ENCODE measurements at places on chromosomes 6 and 20.

- DNase-seq: no peak
These were observed 56.3 kb downstream of the RGS17 start for GRCh38 chr6:153074761-153075160.

- DNase-seq: no peak
These were observed 661 bp upstream of the PPP1R14C start for GRCh38 chr6:150142097-150142669.

- no peak for DNase-seq
These were observed 291.3 kb downstream of the OGFRL1 start for GRCh38 chr6:71579902-71580301.

DNA sequence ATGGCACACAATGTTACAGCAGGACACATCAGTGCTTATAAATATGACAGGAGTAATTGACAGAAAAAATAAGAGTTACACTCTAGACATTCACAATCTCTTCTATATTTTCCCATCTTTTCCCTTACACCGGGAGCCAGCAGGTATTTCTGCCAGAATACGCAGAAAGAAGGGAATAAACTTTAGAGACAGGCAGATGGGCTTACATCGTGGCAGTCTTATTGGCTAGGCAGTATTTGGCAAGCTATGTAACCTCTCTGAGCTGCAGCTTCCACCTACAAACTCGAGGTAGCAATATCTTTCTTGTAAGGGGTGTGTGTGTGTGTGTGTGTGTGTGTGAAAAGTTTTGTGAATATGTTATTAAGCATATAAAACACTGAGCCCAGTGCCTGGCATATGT is 33.0 kb upstream of the TSHZ2 start:
- no peak for DNase-seq

- DNase-seq: no peak
These were observed 5.9 kb downstream of the CNBD2 start for GRCh38 chr20:35974256-35974655.

- DNase-seq: no peak
These were observed 2.7 kb downstream of the CALHM5 start for GRCh38 chr6:116514111-116514510.

DNA sequence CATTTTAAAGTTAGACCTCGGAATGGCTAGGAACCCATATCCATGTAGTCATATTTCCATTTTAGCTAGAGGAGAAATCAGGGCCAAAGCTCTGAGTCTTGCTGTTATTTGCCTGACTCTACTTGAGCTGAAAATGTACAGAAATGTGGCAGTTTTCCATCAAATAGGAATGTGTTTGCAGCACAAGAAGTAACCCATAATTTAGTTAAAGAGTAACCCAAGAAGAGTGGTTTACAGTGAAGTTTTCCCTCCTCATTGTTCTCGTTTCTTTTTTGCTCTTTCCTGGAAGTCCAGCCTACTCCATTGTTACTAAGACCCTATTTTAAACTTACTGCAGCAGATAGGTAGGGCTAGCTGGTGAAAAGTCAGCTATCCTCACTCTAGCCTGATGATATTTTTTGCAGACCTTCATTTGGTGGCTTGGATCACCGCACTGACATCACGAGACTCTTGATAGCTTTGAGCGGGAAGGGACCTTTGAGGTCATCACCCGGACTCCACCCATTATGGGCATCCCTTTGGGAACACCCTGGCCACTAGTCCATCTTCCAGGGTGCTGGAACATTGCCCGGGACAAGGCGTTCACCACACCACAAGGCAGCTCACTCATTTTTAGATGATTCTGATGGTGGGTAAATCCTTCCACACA is 28.0 kb upstream of the ADGRF5 start:
- no peak for DNase-seq

- DNase-seq: no peak
These were observed 10.2 kb downstream of the LAMA4 start for GRCh38 chr6:112243861-112244827.

DNA sequence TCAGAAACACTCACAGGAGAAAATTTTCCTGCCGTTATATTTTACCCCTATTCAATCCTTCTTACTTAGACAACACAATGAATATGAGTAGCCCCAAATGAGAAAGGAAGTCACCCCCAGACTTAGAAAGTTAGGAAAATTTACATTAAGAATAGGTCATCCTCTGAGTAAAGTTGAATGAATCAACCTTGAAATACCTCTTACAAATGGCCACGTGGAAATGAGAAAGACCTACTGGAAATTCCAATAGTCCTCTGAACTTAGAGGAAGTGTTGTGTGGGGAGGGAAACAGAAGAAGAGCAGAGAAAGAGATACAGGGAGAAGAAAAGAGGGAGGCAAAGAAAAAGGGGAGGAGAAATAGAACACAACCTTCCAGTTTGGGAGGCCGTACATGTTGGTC is 43.7 kb downstream of the PHACTR1 start:
- DNase-seq: no peak

- no peak for DNase-seq
These were observed 683 bp upstream of the GCNT2 start for GRCh38 chr6:10520468-10520867.

DNA sequence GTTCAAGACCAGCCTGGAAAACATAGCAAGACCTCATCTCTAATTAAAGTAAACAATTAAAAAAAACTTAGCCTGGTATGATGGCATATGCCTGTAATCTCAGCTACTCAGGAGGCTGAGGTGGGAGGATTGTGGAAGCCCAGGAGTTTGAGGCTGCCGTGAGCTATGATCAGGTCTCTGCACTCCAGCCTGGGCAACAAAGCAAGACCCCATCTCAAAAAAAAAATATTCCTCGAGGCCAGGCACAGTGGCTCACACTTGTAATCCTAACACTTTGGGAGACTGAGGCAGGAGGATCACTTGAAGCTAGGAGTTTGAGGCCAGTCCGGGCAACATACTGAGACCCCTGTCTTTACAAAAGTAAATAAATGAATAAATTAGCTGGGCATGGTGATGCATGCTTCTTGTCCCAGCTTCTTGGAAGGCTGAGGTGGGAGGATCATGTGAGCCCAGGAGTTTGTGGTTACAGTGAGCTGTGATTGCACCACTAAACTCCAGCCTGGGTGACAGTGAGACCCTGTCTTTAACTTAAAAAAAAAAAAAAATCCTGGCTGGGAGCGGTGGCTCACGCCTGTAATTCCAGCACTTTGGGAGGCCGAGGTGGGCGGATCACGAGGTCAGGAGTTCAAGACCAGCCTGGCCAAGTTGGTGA is 9.3 kb upstream of the C2 start:
- no peak for DNase-seq

DNA sequence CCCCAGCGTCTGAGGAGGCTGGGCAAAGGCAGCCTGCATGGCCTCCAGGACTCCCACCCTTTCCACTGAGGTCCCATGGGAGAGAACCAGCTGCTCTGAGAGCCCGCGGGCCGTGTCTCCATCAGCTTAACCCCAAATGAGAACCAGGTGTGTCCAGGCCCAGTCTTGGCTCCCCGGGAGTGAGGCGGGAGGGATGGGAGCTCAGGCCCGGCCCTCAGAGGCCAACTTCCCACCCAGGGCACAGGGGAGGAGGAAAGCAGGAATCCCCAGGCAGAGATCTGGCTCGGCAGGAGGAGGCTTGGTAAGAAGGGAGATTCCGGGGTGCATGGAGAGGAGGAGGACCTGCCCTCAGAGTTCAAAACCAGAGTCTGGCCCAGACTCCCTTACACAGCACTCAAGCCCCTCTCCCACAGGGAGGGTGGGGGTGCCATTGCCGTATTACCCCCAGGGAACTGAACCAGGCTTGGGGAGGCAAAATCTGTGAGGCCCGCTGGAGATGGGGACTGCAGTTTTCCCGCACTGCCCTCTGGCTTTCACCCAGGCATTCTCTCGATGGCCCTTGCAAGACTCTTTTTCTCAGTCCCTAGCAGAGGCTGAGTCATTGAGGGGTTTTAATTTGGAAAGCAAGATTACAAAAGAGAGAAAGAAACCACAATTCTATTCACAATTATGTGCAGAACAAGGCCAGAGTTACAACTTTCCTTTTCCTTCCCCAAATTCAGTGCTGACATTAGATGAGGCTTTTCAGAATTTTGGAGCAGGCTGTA is 17.1 kb downstream of the FOXF2 start:
- DNase-seq: no peak

DNA sequence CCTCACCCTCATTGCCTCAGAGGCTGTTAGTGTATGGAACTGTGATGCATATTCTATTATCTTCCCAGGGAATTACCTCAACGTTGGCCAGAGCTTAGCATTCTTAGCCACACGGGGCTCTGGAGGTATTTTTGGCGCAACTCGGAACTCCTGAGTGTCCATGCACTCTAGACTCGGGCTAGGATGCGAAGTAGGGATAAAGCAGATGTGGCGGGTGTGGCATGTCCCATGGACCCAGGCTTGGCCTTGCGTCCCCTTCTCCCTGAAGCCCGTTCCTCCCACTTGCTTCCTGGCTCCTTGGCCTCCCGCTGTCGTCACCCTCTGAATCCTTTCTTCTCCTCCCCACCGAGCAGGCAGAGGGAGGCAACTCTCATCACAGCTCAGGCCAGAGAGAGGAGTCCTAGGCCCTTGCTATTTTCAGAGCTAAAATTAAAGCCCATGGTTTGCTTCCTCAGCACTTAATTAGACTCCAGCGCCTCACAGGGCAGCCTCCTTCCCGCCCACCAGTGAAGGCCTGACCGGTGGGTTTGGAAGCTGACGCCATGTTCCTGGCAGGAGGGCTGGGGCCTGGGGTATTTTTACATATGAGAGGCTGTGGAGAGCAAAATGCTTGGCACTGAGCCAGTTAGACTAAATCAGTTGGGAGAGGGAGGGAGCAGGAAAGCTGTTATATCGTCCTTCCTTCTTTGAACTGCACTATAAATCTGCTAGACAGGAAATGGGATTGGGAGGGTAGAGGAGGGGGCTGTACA is 138.7 kb downstream of the FOXO3 start:
- no peak for DNase-seq

DNA sequence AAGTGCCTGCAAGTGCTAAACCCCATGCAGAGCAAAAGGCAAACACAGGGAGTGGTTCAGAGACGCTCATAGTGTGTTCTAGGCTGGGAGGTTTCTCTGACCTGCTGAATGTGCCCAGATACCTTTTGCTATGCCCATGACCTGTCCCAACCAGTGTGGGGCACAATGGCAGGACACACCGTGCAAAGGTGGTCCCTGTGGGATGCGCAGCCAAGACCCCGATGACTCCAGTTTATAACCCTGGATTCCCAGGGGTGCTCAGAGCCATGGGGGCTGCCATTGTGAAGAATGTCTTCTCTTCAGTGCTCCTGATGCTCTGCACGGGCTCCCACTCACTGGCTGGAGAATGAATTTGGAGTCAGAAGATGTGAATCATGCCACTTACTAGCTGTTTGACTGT is 2.2 kb upstream of the NINL start:
- no peak for DNase-seq

GRCh38 chr6:73742433-73742832 is 46.4 kb downstream of the CD109 start:
- no peak for DNase-seq

GRCh38 chr6:120774275-120774674 is 560.0 kb downstream of the TBC1D32 start:
- no peak for DNase-seq

- no peak for DNase-seq
These were observed 88.3 kb upstream of the COL21A1 start for GRCh38 chr6:56335726-56336125.

DNA sequence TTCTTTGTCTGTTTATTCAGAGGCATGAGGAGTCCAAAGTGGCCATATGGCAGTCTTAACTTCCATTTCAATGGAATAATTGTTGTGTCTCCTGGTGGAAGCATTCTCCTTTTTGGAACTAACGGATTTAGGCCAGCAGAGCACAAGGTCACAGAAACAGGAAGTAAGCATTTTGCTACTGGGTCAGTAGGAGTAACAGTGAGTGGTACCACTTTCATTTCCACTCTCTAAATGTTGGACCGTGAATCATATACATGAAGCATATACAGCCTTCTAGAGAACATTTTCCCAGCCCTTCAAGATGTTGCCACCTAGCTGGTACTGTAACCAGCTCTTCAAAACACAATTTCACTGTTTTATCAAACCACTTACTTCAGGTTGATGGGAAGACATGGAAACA is 182.8 kb downstream of the EYS start:
- no peak for DNase-seq

DNA sequence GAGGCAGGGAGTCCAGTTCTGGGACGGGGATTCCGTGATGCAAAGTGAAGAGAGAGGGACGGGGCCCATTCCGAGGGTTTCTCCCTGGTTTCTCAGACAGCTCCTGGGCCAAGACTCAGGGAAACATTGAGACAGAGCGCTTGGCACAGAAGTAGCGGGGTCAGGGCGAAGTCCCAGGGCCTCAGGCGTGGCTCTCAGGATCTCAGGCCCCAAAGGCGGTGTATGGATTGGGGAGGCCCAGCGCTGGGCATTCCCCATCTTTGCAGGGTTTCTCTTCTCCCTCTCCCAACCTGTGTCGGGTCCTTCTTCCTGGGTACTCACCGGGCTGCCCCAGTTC is 35.9 kb upstream of the HLA-G start:
- no peak for DNase-seq

DNA sequence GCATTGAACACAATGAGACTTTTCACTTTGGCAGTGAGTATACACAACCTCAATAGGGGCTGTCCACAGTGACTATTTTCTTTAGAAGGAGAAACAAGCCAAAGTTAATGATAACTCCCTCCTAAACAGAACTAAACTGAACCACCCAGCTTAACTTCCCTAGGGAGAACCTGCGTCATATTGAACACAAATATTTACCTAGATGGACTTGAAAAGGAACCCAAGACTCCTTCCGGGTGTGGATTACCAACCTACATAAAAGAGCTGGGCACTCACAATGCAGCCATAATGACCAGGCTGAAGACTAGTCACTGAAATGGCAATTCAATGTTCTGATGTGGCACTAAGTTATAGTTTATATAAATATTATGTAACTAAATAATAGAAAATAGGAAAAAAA is 160.6 kb downstream of the IBTK start:
- DNase-seq: no peak

GRCh38 chr6:134719911-134720310 is 230.0 kb downstream of the ALDH8A1 start:
- no peak for DNase-seq

DNA sequence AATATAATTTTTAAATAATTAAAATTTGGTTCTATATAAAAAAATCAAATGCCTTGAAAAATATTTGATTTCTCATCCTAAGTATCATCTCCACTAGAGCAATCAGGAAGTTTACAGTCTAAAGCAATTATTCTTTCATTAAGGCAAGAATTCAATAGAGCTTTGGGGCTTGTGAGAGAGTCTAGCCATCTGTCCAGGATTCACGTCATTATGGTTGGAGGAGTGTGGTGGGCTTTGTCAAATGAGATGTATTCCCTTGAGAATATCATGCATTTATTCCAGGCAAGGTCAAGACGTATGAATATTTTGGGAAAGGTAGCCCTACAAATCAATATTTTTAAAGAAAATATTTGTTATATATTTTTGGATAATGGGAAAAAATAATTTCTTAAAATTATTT is 132.4 kb downstream of the ELOVL4 start:
- no peak for DNase-seq

Data from GM12864 (cell line).